Suppressor macrophage (primary cell): ENCODE measurements at places on chromosomes 4 and X.
A peak's percentile ranks its signal among the peaks of the same experiment; 100 is the strongest.

GRCh38 chr4:48195374-48195773, 61.3 kb upstream of the TXK start:
- DNase-seq = peak; percentile 20

GRCh38 chr4:189497516-189497915, 443.2 kb upstream of the FRG1 start:
- no peak for DNase-seq

DNA sequence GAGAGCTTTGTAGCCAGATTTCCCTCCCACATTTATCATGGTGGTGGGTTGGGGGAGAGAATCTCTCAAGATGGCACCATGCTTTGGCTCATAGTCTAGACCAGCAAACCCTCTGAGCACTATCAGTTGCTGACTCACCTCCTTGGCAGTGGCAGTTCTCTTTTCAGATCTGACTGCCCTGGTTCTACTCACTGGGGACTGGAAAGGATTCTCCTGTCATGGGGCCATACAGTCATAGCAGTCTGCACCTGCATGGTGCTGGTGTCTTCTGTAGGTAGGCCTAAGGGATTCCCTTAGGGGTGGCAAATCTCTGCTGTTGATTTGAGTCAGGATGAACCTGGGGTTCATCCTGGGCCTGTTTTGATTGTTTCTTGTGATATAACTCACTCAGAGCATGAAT, 2.6 kb downstream of the TEX13B start:
- no peak for DNase-seq

DNA sequence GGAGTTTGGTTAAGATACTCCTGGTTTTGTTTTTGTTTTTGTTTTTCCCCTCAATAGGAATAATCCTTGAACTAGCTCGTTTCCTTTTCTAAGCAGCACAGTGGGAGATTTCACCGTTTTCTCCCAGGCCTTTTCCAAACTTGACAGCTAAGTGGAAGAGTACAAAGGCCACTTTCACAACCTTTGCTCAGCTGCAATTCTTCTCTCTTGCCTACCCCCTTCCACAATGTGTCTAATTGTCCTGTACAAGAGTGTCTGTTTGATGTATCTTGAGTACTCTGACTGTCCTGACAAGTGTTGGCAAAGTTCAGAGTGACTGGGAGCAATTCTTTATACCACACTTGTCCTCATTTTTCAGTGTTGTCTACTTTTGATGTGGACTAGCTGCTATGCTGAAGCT, 674.3 kb upstream of the AMOT start:
- no peak for DNase-seq

DNA sequence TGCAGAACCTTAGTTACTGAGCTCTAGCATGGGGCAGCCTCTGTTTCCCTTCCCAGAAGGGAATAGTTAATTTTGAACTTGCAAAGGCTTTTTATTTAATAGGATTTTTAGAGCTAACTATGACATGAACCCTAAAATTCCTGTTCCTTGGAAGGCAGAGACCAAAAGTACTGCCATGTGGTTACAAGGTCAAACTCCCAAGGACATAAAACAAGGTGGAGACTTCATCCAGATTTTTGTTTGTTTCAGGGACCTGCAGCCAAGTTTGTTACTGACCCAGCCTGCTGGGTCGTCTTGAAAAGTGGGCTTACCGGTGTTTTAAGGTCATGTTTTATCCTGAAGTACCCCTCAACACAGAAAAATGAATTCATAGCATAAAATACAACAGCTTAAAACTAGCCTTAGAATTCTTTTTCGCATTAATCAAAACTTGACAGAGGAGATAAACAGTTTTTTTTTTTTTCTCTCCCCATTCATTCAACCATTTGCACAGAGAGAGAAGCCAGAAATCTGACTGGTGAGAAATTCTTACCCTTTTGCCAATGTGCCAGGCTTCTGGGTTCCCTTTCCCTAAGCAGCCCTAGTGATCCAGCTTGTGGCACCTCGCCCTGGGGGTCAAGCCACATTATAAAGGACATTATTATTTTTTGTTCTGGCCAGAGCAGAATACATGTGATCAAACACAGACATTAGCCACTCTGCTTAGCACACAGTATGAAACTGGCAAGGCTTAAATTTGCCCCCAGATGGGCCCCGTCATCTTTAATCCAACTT, 21.5 kb upstream of the GRPEL1 start:
- no peak for DNase-seq

DNA sequence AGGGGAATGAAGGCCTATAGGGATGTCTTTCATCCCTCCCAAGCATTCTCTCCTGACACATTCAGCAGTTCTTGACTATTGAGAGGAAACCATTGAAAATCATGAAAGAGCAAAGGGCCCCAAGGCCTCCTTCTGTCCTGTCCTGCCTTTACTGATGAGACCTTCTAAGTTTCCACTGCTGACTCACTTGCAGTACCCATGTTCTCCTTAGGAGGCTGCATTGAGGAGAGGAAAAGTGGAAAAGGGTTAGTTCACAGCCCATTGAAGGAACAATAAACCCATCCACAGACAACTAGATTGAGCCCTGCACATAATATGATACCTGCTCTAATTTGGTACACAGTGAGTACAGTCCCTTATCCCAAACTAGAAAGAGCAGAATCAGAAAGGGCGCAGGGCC, 115.1 kb upstream of the PNPLA4 start:
- DNase-seq = no peak

DNA sequence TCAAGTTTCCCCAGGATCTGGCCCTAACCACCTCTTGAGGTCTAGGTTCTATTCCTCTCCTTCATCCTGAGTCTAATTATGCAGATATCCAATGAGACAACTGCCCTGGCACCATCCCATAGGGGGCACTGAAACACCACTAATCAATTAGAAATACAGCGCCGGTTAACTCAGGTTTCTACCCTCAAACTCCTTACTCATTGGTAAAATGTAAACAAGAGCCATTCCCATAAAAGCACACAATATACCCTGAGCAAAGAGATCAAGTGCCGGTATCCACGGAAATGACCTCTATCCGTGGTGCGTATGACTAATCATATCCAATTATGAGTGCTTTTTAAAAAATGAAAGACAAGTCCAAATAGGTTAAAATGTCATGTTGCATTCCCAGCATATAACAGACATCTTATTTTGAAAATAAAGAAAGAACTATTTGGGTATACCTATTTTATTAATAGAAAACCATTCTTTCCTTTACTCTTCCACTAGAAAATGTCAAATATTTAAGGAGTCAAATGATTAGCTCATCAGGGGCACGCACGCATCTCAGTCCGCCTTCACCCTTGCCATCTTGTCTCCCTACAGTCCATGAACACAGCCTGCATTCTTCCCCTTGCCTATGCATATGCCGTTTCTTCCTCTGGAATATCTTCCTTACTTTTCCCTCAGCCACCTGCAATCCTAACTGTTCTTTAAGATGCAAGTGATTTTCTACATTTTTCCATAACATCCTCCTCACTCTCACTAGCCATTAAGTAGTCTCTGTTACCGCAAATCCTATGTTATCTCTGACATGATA, 141.1 kb downstream of the MAML3 start:
- peak; percentile 78 for DNase-seq

DNA sequence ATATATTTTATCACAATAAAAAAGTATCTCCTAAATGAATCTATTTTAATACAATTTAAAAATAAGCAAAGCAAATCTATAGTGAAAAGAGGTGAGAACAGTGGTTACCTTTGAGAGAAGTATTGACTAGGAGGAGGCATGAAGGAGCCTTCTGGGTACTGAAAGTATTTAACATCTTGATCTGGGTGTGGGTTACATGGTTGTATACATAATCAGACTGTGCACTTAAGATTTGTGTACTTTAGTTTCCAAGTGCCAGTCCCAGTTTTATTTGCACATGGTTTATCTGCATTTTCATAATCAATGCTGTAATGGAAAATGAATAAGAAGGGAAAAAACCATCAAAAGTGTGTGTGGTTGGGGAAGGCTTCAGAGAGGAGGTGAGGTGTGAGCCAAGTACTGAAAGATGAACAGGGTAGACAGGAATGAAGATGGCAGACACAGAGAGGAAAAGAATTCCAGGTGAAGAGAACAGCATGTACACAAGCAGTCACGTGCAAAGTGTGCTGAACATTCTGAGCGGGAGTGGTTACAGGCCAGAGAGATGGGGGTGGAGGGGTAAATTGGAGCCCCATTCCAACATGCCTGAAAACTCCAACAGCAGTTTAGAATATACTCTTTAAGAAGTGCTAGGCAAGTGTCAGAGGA, 14.6 kb downstream of the MAP7D2 start:
- no peak for DNase-seq

GRCh38 chr4:140968371-140968770, 164.9 kb downstream of the RNF150 start:
- DNase-seq = no peak

DNA sequence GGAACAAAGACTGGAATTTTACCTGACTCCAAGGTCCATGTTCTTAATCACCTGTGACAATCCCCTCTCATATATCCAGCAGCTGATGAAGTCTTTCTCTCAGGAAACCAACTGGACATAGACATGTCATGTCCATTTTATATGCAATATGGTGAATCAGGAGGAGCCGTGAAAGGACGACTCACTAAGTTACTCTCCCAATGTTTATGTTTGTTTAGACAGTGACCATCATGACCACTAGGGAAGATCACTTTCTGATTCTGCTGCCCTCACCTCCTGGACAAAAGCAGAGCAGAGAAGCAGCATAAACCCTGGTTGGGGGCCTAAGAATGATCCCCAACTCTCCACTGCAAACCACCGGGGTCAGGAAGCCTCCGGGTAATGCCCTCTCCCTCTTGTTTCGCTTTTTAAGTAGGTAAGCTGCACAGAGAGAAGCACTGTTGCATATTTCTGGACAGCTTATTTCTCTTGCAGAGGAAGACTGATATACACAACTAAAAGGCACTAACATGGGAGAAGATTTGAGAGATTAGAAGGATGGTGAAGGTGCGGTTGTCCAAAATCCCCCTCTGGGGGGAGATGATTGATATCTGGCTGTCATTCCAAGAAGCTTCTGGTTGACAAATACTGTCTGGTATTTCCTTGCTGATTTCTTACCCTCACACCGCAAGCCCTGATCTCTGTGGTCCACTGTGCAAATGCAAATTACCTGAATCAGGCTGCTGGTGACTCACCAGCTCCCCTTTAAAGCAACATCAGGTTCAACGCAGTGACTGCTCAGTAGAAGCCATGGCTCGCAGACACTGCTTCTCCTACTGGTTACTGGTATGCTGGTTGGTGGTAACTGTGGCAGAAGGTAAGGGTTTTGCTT, at the start of gene ODAPH:
Gene ODAPH, plus strand, starts transcription at position 773 of the 871 bp plus-strand sequence. Its CDS starts 17 bp downstream, at position 790.
- no peak for DNase-seq

DNA sequence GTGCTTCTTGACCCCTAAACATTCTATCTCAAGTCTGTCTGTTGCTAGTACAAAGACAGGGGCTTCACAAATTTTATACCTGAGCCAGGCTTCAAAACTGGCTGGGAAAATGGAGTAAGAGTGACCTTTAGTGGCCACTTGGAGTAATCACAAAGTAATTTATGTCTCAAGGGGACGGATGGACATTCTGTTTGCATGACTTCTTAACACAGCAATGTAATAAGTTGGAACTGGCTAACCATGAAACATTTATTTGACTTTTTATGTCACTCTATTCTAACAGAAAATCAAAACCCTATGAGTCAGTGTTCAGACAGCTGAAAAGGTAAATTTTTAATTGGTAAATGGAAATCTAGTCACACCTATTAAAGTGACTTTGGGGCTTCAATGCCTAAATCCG, 600.6 kb downstream of the ANKRD50 start:
- peak; percentile 52 for DNase-seq

- no peak for DNase-seq
Measured at GRCh38 chr4:77703666-77704065, 98.0 kb downstream of the CXCL13 start.

DNA sequence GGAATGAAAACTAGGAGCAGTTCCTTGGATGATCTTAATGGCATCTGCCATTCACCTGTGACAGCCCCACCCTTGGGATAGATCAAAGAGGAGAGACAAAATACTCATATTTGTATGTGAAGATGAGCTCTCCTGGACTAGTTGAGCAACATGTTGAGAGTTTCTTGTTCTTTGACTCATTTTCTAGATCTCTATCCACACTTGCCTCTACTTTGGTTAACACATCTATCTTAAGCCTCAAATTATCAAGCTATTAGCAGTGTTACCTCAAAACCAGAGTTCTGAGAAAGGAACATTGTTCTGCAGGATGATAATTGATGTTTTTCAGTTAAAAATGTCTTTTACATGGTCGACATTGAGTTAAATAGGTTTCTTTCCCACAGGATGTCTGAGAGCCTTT, 94.2 kb upstream of the TEX13D start:
- DNase-seq = no peak

GRCh38 chrX:69027181-69028005, 137.9 kb downstream of the PJA1 start:
- peak; percentile 31 for DNase-seq

- no peak for DNase-seq
Measured at GRCh38 chr4:83961575-83961974, 425.7 kb downstream of the GPAT3 start.

DNA sequence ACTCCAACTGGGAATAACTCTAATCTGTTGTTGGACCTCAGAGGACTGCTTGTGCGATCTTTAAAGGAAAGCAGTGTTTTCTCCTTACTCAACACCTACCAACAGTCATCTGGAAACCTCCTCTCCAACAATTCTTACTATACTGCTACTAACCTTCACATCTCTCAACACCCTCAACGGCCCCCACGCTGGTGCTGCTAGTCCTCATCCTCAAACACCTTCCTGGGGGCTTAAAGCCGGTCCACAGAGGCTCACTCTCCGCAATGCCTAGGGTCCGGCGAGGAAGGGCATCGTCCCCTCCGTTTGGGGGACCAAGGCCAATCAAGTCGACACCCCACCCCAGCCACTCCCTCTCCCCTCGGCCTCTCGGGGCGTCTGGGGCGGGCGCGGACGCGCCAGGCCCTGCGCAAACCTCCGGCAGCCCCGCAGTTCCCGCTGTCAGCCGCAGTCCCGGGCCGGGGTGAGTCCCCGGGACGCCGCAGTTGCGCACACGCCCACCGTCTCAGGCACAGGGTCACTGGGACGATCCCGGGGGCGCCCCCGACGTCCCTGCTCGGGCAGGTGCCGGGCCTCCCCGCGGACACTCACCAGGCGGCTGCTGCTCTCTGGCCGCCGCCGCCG, 418 bp downstream of the TAB3 start:
- peak; percentile 13 for DNase-seq
